ENCODE measurements at places on chromosomes 11 and 22.

- DNase-seq, result no peak
These were observed 14.8 kb upstream of the UVRAG start for GRCh38 chr11:75800136-75800675.

DNA sequence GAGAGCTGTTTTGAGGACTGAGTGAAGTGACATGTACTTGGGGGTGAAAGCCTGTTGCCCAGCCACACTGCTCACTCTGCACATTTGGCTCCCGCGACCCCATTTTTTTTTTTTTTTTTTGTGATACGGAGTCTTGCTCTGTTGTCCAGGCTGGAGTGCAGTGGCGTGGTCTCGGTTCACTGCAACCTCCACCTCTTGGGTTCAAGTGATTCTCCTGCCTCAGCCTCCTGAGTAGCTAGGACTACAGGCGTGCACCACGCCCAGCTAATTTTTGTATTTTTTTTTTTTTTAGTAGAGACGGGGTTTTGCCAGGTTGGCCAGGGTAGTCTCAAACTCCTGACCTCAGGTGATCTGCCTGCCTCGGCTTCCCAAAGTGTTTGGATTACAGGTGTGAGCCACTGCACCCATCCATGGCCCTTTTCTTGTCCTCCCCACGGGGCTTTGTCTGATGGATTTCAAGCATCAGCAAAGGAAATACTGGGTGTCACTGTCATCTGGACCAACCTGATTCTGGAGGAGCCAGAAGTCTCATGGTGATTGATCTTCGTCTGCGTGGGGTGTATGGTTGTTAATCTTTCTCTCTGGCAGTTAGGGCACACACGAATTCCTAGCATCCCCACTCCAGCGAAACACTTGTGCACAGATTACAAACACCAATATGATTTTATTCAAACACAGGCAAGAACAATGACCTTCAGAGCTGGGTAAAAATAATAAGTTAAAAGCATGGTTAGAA lies 3.4 kb upstream of the UCP3 start:
- DNase-seq, result no peak

- DNase-seq, result no peak
These were observed 215.3 kb downstream of the KCNA4 start for GRCh38 chr11:29801561-29801960.

DNA sequence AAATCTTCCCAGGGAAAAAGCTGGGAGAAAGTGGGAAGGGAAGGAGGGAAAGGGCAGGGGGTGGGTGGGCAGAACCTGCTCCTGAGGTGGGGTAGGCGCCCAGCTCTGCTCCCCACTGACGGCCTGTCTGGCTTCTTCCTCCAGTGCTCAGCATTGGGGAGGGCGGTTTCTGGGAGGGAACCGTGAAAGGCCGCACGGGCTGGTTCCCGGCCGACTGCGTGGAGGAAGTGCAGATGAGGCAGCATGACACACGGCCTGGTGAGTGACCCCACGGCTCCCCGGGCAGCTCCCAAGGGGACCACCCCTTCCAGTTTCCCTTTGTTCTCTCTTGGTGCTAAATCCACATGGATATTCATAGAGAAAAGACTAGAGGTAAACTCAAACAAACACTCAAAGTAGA lies 25.9 kb downstream of the SHANK3 start:
- DNase-seq, result no peak

DNA sequence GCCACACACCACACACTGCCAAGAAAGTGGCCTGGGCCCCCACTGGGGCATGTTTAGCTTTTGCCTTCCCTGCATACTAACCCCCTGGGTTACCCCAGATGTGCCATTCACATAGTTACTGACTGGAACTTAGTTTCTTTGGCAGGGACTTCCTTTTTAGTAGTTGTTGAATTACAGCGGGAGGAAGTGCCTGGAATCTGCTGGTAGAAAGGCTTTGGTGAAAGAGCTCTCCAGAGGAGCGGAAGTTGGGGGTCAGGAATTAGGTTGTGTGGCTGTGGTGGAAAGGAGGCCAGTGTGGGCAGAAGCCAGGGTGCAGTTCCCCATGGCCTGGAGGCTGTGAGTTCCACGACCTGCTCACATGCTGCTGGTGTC lies 69.0 kb downstream of the MED15 start:
- no peak for DNase-seq

- DNase-seq, result no peak
These were observed 4.8 kb upstream of the NOX4 start for GRCh38 chr11:89495951-89496350.

GRCh38 chr11:39917256-39917655 lies 1542.2 kb downstream of the LRRC4C start:
- DNase-seq, result no peak

GRCh38 chr11:56748597-56748996 lies at the start of gene OR9G4:
OR9G4 (minus strand) TSS chr11:56748697; CDS start chr11:56743766, 4,931 bp downstream.
- no peak for DNase-seq

- no peak for DNase-seq
These were observed 31.6 kb upstream of the CBX7 start for GRCh38 chr22:39183991-39184585.
